ENCODE measurements at places on chromosomes 4 and X.

GRCh38 chr4:161097821-161098220, 1066.0 kb downstream of the FSTL5 start:
- DNase-seq: no peak

DNA sequence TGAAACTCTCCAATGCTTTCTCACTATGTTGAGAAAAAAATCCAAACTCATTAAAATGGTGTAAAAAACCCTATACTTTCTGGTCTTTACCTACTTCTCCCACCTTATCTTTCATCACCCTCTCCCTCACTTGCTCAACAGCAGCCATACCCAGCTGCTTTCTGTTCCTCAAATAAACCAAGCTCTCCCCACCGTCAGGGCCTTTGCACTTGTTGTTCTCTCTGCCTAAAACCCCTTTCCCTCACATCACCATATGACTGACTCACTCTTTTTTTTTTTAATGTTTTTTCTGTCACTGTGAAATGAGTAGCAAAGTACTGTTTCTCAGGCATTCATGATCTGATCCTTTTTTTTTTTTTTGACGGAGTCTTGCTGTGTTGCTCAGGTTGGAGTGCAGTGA, 122.3 kb upstream of the TMEM164 start:
- DNase-seq: no peak

- no peak for DNase-seq
Observed at GRCh38 chr4:122824616-122825015, 2.0 kb upstream of the FGF2 start.

DNA sequence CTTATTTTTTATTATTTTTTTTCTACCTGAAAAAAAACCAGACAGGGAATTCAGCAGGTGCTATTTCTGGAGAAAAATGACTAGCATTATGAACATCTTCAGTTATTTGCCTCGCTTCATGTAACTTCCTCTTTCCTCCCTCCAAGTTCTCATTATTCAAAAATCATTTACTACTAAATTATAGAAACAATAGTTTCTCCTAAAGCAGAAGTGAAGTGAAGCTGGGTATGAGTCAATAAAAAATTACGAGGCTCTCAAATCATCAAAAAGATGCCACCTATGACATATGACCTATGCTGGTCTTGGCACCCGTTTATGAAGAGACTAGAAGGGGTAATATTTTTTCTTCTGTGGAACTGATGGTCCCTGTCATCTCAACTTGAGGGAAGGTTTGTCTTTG, 145.0 kb upstream of the AADAT start:
- DNase-seq: no peak

DNA sequence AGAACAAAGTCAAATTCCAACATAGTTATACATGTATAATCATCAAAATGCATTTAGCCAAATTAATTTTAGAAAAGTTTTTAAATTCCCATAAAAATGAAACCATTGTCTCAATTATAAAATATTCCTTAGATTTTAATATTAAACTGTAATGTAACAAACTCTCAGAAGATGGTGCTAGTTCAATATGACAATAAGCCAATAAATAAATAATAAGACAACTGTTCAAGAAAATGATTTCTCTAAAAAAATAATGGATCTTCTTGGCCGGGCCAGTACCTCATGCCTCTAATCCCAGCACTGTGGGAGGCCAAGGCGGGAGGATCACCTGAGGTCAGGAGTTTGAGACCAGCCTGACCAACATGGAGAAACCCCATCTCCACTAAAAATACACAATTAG, 80.3 kb downstream of the RAB28 start:
- no peak for DNase-seq

DNA sequence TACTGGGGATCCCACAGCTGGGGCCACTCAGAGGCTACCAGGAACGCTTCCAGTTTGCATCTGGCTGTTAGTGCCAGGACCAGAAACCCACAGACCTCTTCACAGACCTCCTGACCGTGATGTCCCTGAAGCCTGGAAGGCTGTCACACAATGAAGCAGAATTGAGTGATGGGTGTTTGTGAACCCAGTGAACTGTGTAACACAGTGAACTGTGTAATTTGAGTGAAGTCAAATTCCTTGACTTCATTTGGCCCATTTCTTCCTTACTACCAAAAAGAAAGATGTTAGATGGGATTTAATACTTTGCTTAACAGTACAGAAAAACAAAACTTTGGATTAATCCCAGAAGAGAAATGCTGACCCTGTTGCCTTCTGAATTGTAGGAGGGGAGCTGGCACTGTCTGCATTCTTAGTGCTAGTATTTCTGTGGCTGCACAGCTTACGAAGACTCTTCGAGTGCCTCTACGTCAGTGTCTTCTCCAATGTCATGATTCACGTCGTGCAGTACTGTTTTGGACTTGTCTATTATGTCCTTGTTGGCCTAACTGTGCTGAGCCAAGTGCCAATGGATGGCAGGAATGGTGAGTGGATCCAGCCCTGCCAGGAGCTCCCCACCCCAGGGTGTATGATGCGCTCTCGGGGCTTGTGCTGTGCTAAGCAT, 17.8 kb downstream of the SRD5A3 start:
- DNase-seq: no peak

DNA sequence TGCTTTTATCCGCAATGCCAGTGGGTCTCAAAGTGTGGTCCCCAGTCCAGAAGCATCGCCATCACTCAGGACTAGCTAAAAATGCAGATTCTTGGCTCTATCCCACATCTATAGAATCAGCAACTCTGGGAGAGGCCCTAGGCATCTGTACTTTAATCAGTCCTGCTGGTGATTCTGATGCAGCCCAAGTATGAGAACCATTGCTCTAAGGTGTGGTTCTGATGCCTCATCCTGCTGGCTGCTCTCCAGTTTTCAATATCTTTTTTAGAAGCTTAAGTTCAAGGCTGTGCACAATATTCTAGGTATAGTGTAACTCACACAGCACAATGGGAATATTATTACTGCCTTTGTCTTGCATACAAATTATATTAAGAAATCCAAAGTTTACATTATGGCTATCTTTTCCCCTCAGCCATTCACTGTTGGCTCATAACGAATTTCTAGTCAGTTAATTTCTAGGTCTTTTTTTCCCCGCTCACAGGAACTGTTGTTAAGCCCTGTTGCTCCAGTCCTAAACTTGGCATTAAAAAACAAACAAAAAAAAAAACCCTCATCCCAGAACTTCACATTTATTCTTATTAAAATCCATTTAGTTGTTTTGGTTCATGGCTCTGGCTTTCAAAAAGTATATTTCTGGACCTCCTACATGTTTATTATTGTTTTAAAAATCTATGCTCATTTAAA, 109.1 kb downstream of the PHEX start:
- DNase-seq: no peak

- DNase-seq: no peak
Observed at GRCh38 chrX:78327370-78328086, at the start of gene CYSLTR1. CYSLTR1 (minus strand) TSS chrX:78327611; CDS start chrX:78273746, 53,865 bp downstream.

DNA sequence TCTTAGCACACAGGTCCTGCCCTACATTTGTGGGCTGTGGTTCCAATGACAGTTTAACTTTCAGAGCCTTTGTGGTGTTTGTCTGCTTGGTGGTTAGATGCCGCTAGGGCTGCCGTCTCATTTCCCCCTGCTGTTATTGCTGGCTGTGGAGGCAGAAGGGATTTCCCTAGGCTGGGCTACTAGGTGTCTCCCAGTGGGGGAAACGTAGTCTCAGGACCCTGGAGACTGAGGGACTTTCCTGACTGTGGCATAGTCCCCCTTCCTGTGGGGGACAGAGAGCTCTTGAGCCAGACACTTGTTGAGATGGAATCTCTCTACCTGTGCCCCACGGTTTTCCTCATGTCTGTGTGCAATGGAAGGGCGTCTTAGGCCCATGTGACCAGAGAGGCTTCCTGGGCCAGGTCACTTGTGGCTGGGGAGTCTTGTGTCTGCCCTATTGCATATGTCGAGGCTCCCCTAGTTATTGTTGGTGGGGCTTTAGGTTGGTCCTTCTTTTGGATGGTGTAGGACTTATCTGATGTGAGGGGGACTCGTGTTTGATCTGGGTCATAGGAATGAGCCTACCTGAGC, 68.2 kb downstream of the ARHGAP10 start:
- DNase-seq: no peak

- DNase-seq: no peak
Observed at GRCh38 chr4:6761649-6762615, 20.6 kb upstream of the KIAA0232 start.

GRCh38 chrX:122582975-122583305, 601.1 kb upstream of the GRIA3 start:
- DNase-seq: no peak

- no peak for DNase-seq
Observed at GRCh38 chrX:10576777-10577447, 43.5 kb downstream of the MID1 start.

- peak; percentile 44 for DNase-seq
Observed at GRCh38 chrX:107672955-107673378, 44.7 kb downstream of the PRPS1 start.

DNA sequence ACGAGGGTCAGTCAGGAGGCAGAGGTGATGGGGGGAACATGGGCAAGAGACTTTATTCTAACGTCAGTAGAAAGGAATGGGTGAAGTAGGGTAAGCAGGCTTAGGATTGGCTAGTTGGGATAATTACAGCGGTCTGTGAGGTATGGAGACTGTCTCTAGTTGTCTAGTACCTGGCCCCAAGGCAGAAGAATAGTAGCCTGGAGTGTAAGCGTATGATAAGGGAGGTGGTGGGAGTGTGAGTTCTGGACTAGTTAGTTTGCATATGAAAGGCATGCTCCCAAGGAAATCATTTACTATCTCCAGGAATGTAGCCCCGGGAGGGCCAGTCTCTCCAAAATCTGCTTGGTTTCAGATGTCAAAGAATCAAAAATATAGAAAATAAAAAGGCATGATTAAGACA, 219.6 kb upstream of the ANXA3 start:
- DNase-seq: no peak

DNA sequence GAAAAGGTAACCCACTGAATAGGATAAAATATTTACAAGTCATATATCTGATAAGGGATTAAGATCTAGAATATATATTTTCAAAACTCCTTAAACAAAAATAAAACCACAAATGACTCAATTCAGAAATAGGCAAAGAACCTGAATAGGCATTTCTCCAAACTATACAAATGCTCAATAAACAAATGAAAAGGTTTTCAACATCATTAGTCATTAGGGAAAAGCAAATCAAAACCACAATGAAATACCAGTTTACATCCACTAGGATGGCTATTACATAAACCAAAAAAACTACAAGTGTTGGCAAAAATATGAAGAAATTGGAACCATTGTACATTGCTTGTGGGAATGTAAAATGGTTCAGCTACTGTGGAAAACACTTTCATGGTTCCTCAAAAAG, 167.0 kb upstream of the GALNT7 start:
- no peak for DNase-seq

DNA sequence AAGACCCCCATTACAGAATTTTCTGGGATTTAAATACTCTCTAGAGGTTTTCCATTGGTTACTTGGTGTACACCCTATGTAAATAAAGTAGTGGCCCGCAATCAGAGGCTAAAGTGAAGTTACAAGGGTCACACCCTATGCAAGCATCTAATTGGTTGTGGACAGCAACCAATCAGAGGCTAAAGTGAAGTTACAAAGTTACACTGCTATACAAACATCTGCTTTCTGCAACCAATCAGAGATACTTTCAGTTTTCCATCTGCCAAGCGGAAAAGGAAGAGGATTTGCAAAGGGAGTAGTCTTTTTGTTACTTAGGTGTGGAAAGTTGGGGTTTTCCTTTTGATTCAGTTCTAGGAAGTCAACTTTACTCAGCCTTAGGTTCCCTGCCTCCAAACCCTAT, 2.0 kb upstream of the ATRX start:
- DNase-seq: no peak

GRCh38 chr4:138035781-138036258, 206.3 kb downstream of the SLC7A11 start:
- peak; percentile 15 for DNase-seq

DNA sequence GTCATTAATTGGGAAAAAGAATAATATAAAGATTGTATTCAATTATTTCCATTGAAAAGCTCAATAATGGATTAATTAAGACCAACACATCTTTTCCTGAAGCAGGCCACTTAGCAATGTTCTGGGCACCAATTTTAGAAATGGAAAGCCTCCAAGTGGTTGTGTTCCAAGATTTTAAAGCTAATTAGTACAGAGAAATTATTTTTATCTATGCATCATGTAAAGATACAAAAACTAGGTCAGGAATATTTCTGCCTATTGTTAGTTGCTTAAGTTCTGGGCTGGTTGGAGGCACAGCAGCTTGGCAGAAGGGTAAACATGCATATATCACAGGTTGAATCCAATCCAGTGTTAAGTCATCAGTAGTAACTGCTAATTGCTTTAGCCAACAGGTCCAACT, 101.9 kb downstream of the RASL11B start:
- no peak for DNase-seq

- DNase-seq: no peak
Observed at GRCh38 chr4:179666226-179666625, 2224.0 kb upstream of the AGA start.

DNA sequence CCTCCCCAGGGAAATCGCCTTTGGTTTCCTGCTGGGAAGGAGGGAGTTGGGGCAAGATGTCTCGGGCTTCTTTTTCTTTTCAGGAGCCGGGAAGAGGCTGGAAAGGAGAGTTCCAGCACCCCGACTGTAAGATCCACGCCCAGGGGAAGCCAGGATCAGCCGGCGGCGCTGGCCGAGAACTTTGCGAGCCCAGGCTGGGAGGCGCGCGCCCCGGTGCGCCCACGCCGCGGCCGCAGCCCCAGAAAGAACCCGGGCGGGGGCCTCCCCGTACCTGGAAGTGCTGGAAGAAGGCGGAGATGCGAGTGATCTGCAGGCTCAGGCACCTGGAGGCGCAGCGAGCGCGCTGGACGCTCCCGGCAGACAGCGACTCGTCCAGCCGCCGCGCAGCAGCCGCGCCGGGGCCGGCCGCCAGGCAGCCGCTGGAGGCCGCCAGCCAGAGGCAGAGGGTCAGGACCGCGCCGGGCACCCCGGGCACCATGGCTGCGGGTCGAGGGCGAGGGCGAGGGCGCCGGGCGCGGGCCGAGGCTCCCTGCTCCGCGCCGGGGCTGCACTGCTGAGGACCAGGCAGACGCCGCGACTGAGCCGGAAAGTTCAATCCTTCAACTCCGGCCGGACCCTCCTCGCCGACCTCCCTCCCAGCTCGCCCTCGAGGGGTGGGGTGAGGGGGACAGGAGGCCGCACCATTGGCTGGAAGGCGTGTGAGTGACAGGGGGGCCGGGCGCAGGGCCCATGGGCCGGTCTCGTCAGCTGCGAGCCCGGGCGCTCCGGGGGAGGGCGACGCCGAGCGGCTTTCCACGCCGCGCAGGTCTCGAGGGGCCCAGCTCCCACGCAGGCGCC, at the start of gene ANOS1:
TSS of gene ANOS1 (minus strand) at position 579 of the 837 bp plus-strand sequence. CDS start at position 478, 101 bp downstream.
- peak; percentile 47 for DNase-seq

Data from NCI-H748 treated with DMSO at 0.1 percent for 48 hours (cell line).